ENCODE measurements at places on chromosomes 5 and 9.

GRCh38 chr5:149416987-149417710, 38.1 kb upstream of the IL17B start:
- DNase-seq: no peak

GRCh38 chr9:84322828-84323227, 17.7 kb downstream of the SLC28A3 start:
- DNase-seq: no peak

GRCh38 chr5:125499636-125500332, 753.3 kb upstream of the ZNF608 start:
- DNase-seq: no peak

GRCh38 chr9:28976684-28977083, 1403.4 kb upstream of the C9orf72 start:
- no peak for DNase-seq

DNA sequence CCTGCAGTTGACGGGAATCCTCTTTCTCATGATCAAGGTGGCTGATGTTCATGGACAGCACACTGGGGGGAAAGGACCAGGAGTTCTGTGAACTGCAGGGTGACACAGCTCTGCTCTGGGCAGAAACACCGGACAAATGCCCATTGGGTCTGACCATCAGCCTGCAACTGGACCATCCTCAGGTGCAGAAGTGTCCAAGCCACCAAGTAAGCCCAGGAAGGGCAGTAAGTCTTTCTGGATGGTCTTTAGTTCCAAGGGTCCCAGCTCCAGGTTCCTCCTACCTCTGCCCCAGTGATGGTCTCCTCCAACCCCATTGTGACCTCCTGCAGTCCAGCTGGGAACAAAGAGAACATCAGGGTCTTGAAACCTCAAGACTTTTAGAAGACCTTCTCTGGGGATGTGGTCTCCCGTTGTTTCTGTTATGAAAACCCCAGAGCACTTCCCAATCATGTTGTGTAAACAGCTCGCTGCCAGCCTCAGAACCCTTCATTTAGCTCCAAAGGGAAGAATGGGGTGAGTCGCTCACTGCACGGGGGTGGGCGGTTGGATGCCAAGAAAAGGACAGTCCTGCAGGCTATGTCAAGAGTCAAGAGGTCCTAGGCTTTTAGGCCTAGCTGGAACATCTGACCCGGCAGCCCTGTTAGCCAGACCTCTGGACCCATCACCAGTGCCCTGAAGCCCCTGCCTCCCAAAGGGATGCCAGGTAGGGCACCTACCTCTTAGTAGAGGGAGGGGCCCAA, 41.8 kb upstream of the TCF7 start:
- DNase-seq: no peak

DNA sequence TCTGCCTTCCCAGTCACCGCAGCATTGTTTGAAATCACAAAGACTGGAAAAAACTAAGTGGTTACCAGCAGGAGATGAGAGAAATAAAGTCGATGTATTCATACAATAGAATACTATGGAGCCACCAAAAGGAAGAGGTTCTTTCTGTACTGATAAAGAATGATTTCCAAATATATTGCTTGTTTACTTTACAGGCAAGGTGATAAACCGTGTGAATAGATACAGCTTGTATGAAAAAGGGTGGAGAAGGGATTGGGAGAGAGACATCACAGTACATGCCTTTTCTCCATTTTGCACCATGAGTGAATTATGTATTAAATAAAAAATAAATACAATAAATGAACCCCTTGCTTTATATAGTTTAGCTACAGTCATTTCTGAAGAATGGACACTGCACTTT, 91.7 kb downstream of the RFK start:
- no peak for DNase-seq

DNA sequence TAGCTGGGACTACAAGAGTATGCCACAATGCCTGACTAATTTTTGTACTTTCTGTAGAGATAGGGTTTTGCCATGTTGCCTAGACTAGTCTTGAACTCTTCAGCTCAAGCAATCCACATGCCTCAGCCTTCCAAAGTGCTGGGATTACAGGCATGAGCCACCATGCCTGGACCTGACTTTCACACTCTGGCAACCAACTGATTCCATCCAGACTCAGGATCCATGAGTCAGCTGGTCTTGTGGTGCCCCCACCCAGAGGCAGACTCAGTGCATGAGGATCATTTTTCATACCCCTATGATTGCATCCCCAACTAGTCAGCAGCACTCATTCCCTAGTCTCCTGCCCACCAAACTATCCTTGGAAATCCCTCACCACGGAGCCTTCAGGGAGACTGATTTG, 375.9 kb downstream of the ANXA1 start:
- DNase-seq: no peak

DNA sequence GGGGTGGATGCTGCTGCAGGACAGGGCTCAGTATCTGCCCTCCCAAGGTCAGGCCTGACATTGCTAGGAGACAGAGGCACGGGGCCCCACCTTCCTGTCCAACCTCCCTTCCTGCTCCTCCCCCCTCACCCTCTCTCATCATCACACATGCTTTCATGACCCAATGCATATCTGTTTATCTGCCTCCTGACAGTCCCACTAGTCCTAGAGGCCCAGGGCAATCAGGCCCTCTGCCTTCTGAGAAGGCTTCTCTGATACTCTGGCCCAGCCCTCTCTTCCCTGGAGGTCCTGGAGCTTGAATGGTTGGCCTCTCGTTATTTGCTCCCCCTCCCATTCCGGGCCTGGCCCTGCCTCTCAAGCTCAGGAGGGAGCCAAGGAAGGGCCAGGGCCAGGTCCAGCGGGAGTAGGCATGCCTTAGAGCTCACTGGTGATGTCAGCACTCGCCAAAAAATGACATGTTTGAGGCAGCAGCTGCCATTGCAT, 90.6 kb upstream of the SAP30L start:
- DNase-seq: no peak

- no peak for DNase-seq
Observed at GRCh38 chr5:111002036-111002435, 69.5 kb upstream of the TSLP start.

- DNase-seq: no peak
Observed at GRCh38 chr9:103755986-103756385, 338.1 kb upstream of the SMC2 start.

DNA sequence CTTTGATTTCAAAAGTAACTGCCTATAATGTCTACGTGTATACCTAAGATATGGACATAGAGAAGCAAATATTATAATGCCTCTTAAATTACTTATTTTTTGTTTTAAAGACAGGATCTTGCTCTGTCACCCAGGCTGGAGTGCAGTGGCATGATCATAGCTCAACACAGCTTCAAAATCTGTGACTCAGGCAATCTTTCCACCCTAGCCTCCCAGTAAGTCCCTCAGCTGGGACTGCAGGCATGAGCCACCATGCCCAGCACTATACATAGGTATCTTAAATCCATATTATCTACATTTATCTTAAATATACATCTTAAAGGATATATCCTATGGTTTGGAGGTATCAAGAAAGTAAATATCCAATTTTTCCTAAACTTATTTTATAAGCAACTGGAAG, 261.2 kb downstream of the ARL15 start:
- DNase-seq: no peak

DNA sequence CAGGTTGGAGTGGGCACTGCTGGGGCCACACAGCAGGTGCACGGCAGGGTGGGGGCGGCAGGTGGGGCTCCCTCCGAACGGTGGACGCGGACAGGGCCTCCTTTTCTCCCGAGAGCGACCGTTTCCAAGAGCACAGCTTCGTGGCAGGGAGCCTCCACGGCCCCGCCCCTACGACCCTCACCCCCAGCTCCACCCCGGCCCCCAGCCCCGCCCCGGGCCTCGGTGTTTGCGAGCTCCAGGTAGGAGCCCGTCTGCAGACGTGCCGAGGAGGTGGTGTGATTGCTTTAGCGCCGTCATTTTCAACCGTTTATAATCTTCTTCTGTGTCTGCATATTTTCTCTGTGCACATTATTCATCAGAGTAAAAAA, 8.8 kb downstream of the GRIN1 start:
- DNase-seq: no peak

DNA sequence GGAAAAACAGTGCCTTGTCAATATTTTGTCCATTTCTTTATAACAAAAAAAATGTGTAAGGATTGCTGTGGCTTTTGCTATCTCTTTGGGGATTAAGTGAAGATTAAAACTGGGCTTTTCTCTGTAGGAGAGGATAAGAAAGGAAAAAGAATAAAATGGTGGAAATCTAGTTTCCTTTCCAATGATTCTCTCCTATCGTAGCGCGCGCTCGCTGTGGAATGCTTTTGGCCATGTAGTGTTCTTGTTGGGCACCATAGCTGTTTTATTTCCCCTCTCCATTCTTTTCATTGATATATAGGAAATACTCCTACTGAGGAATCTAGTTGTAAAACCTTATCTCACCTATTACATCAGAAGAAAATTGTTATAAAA, 1.5 kb downstream of the STXBP1 start:
- no peak for DNase-seq

GRCh38 chr5:8870959-8871355, 674.9 kb downstream of the SEMA5A start:
- DNase-seq: no peak

- no peak for DNase-seq
Observed at GRCh38 chr5:139276426-139276825, 17.1 kb upstream of the MATR3 start.

- no peak for DNase-seq
Observed at GRCh38 chr5:167602067-167602466, 689.4 kb upstream of the WWC1 start.

- DNase-seq: no peak
Observed at GRCh38 chr5:79508354-79508753, 5.6 kb downstream of the HOMER1 start.

- DNase-seq: no peak
Observed at GRCh38 chr9:112970939-112971338, 41.1 kb downstream of the ZNF883 start.

DNA sequence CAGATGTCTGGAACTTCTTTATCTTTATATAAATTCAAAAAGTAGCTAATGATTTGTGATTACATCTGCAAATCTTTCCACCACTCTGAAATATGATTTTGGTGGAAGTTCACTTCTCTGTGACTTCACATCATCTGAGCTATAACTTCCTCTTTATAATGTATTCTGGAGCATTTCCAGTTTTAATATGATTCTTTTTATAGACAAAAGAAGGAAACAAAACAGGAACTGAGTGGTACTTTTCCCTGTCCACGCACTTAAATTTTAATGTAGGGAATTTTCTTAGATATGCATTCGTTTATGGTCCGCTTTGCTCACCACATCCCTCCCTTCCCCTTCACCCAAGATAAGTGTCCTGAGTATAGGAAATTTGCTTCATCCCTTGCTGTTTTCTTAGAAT, 333.5 kb downstream of the CHSY3 start:
- DNase-seq: no peak

DNA sequence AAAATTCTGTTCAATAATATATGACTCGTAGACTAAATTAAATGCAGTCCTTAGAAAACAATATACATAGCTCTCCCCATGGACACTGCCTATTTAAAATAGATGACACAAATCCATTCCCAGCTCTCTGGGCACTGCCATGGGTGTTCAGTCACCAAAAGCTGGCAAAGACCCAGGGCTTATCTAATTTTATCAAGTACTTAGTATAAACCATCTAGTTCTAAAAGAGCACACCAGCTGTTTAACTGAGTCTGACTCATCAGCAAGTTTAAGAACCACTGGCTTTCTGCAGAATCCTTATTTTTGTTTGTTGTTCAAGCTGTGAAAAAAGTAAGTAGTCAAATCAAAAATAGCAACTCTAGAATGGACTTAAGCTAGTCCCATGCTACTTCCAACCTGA, 107.6 kb downstream of the PLPP1 start:
- DNase-seq: no peak

- no peak for DNase-seq
Observed at GRCh38 chr5:137034764-137035479, 464.2 kb downstream of the SPOCK1 start.

- no peak for DNase-seq
Observed at GRCh38 chr5:110932755-110933488, 138.6 kb upstream of the TSLP start.

DNA sequence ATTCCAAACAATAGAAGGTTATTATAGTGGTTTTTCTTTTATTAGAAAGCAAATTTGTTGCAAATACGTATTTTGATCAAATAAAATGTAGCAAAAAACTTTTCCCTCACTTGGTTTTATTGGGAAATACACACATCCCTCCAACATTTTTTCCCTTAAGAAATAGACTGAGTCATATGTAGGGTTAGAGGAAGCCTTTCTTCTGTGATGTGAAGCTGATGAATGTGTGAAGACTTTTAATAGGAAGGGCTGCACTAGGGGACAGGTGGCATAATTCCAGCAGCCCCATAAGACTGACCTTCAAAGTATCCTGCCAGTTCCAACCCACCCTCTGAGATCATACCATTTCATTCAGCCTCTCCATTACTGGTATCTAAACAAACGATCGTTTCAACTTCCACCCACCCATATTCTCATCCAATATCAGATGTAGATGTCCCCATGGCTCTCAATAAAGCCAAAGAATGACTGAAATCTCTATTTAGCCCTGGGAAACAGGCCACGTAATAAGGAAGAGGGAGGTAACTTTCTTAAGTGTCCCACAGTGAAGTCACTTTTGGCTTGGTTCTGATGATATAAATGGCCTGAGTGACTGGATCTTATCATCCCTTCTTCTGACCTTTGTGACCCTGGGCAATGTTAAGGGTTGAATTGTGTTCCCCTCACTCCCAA, 64.7 kb upstream of the LPAR1 start:
- DNase-seq: no peak

GRCh38 chr5:112995764-112996618, 19.4 kb downstream of the DCP2 start:
- peak; percentile 61 for DNase-seq

DNA sequence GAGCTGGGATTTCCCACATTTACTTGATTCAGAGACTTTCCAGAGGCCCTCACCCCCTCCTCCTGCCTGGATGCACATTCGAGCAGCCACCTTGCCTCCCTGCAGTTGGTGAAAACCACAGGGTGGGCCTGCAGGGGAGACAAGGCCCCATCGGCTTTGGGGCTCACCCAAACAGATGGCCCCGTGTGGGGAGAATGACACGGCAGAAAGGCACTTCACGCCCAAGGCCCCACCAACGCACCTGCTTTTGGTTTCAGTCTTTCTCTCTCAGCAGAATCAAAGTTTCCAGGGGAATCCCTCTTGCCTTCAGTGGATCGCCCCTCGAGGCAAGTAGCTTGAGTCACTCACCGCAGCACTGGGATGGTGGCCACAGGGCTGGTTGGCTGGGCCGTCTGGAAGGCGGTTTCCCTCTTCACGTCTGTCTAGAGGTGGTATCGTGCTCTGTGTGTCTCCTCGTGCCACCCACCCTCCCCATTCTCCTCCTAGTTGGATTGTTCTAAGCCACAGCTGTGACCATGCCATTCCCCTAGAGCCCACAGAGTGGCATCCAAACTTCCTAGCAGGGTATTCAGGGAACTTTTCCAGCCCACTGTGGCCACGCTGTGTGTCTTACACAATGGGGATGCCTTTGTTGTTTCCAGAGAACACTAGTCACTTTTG, 31.8 kb downstream of the SEC61B start:
- peak; percentile 82 for DNase-seq

GRCh38 chr5:132143148-132143547, 69.6 kb downstream of the CSF2 start:
- no peak for DNase-seq

GRCh38 chr5:117594166-117594565, 1019.5 kb upstream of the SEMA6A start:
- no peak for DNase-seq

Data from activated T-helper 1 cell treated with anti-CD3 and anti-CD28 coated beads, Interleukin-12 subunit alpha, Interleukin-12 subunit beta, Interleukin-2, Interleukin-4 antibody, amounts not matched to agents 30 ng/mL and 10 ng/mL and 1 ng/mL, durations not matched to agents 14 hours and 24 hours and 36 hours (primary cell).